ENCODE measurements at places on chromosomes 16 and 17.

DNA sequence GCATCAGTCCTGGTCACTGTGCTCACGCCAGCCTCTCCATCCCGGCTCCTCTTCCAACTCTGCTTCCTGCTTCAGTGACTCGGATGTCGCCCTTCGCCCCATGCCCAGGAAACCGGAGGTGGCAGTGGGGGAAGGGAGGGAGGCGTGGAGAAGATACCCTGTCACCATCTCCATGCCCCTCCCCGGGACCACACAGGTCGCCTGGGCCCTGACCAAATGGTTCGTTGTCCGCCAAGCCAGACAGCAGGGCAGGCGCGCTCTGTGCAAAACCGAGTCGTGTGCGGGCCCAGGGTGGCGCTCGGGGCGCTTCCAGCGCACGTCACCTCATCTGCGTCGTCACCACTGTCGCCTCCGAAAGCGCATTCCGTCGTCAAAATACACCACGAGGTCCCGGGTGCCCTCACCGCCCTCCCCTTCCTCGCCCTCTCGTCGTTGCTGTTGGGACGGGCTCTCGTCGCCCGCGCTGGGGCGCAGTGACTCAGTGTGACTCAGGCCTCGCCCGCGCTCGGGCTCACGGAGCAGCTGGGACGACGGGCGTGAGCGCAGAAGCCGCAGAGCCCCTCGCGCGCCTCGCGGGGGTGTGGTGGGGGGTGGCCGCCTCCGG, 39.2 kb downstream of the ZNF778 start:
- H3K27ac ChIP-seq, result no peak overlapping the region
- H3K4me3 ChIP-seq, result no peak overlapping the region
- no peaks in the 10 kb centered on the region for H3K36me3 ChIP-seq
- H3K27me3 ChIP-seq, result no peaks in the 10 kb centered on the region
- no peaks in the 10 kb centered on the region for H3K4me1 ChIP-seq

- H3K4me1 ChIP-seq, result no peaks in the 10 kb centered on the region
- no peak for DNase-seq
- no peak overlapping the region for H3K4me3 ChIP-seq
- H3K27ac ChIP-seq, result no peak overlapping the region
These were observed 7.6 kb downstream of the PITPNM3 start for GRCh38 chr17:6548578-6549330.

GRCh38 chr17:51585514-51586104, 325.3 kb downstream of the UTP18 start:
- no peaks in the 10 kb centered on the region for H3K36me3 ChIP-seq
- DNase-seq, result peak; percentile 64
- H3K27ac ChIP-seq, result no peak overlapping the region
- no peaks in the 10 kb centered on the region for H3K27me3 ChIP-seq
- no peaks in the 10 kb centered on the region for H3K4me1 ChIP-seq
- no peak overlapping the region for H3K4me3 ChIP-seq

GRCh38 chr16:72187551-72187950, 15.6 kb upstream of the PMFBP1 start:
- no peak for DNase-seq
- no peak overlapping the region for H3K27ac ChIP-seq
- H3K36me3 ChIP-seq, result no peaks in the 10 kb centered on the region
- no peak overlapping the region for H3K4me3 ChIP-seq

DNA sequence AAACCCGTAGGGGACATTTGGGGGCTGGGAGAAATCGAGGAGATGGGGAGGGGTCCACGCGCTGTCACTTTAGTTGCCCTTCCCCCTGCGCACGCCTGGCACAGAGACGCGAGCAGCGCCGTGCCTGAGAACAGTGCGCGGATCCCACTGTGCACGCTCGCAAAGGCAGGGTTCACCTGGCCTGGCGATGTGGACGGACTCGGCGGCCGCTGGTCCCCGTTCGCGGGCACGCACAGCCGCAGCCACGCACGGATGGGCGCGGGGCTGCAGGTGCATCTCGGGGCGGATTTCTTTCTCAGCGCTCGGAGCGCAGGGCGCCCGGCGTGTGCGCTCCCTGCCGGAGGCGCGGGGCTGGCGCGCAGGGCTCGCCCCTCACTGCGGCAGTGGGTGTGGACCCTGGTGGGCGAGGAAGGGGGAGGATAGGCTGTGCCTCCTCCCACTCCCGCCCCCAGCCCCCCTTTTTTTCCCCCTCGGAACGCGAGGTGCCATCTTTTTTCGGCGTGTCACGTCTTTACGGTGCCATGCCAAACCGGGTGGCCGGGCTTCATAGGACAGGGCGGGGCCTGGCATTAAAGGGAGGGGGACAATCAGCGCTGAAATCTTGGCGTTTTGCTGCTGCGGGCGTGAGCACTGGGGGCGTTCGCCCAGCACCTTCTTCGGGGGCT, 1.1 kb downstream of the MAPT start:
- H3K27ac ChIP-seq, result no peak overlapping the region
- no peak overlapping the region for H3K4me3 ChIP-seq
- H3K36me3 ChIP-seq, result no peaks in the 10 kb centered on the region
- H3K4me1 ChIP-seq, result no peaks in the 10 kb centered on the region
- peak; percentile 27 for DNase-seq

DNA sequence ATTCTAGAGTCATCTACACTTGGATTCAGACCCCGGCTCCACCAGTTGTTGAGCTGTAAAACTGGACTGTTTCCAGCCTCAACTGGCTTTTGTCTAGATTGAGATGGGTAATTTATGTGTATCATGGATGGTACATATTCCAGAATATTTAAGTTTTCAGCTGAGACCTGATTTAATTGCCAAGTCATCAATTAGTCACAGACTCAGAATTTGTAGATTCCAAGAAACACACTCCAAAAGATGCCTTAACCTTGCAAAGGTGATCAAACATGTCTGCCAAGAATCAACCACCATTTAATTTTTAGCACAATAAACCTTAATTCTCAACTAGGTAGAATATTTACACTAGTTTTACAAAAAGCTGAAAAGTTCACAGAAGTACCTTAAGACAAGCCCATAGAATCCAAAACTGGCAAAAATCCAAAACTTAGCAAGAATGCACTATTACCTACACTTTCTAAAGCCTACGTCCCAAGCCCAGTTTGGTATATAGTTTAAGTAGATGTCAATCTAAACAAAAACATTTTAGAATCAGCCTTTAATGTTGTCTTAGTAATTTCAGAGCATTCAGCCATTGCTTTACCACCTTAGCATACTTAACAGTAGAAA, 17.7 kb downstream of the SIAH1 start:
- H3K4me1 ChIP-seq, result peaks cover 7% of the 10 kb centered on the region
- no peak for DNase-seq
- H3K4me3 ChIP-seq, result no peak overlapping the region

Measured in mesendoderm (in vitro differentiated cells).